Karpas-422 (cell line): ENCODE measurements at places on chromosomes 2 and 18. TPM values are rescaled to one million over a fixed set of nuclear protein-coding genes. Genes with fewer than 3 reads are reported as not detected.

DNA sequence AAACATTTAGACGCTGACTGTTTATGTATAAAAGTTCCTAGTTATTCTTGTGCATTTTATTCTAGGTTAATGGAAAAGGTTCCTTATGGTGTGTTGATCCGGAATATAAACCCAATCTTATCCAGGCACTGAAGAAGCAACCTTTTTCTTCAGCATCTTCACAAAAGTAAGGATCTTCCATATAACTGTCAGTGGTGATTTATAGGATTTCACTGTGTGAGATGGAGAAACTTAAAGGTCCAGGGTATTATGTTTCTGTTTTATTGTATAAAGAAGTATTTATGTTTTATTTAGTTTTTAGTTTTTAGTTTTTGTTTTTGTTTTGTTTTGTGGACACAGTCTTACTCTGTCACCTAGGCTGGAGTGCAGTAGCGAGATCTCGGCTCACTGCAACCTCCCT lies 171.0 kb upstream of the STON1 start:
- no peaks in the 10 kb centered on the region for H3K27me3 ChIP-seq
- H3K4me3 ChIP-seq, result no peak overlapping the region
- no peak for DNase-seq

DNA sequence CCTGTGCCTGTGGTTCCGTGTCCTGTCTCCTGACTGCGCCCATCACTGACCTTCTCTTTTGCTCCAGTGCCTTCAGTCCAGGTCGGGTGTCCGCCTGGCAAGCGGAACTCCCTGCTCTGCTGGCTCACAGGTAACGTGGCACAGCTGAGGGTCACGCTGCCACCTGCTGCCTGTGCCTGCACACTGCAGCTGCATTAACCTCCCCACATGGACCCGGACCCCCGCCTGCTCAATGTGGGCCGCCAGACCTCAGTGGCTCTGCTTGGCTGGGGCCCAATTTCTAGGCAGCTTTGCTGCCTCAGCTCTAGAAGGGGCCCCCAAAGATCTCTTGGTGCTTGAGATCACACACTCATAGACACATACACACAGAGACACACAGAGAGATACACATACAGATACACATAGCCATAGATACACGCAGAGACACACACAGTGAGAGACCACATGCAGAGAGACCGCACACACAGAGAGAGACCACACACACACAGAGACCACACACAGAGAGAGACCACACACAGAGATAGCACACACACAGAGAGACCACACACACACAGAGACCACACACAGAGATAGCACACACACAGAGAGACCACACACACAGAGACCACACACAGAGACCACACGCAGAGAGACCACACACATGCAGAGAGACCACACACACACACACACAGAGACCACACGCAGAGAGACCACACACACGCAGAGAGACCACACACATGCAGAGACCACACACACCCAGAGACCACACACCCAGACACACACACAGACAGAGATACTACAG lies 14.9 kb upstream of the CNNM3 start:
- H3K4me3 ChIP-seq, result peak overlapping the region; percentile 46; the same call in 1 of the 2 replicates
- no peaks in the 10 kb centered on the region for H3K36me3 ChIP-seq
- H3K4me1 ChIP-seq, result peaks cover 10% of the 10 kb centered on the region
- H3K27ac ChIP-seq, result no peak overlapping the region

RAD51AP2 gene
- total RNA-seq, result not detected in 2 replicates

KIAA2012 gene
- 0.29 and 0.89 TPM in 2 replicates for total RNA-seq
